NAMALWA (cell line): ENCODE measurements at places on chromosomes 1 and 21.
A peak's percentile ranks its signal among the peaks of the same experiment; 100 is the strongest.

DNA sequence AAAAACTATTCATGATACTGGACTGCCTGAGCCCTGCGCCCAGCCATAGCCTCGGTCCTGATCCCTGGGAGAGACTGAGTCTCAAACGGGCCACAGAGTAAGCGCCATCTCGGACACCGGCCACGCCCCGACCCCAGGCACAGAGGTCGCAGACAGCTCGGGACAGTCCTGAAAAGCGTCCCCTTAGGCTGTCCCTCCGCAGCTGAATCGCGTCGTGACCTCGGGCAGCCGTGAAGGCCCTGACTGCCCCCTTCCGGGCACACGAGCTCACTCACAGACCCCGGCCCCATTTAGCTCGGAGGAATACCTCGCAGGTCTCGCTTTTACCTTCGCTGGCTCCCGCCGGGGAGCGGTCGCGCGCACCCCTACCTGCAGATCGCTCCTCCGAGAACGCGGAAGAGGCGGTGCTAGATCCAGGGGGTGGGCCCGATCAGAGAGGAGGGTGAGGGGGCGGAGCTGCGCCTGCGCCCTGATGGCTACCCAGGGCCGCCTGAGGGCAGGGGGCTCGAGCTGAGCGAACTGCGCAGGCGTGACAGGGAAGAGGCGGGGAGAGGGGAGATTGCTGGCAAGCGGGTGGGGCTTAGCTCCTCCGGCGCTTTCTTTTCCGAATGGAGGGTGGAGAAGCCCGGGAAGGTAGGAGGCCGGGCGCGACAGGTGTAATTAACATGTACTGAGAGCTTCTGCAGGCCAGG is at the start of gene MKNK1:
MKNK1 (minus strand) TSS at position 411 of the 692 bp plus-strand sequence. CDS start 20,941 bp downstream, outside the sequence.
- DNase-seq = peak; percentile 97

DNA sequence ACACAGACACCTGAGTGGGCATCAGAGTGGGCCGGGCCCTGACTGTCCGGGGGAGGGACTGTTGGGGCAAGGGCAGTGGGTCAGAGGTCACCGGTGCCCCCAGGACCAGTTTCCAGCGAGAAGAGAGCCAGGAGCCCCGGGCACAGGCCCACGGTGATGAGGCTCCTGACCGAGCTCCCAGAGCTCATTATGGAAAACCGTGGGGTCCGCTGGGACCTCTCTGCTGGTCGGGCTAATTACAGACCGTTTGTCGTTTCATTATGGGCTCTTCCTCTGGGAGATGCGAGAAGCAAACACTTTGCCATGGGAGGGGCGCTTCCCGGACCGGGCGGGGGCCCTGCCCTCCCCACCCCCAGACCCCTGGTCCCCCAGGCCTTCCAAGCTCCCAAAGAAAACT is 12.0 kb upstream of the TTLL10 start:
- no peak for DNase-seq

DNA sequence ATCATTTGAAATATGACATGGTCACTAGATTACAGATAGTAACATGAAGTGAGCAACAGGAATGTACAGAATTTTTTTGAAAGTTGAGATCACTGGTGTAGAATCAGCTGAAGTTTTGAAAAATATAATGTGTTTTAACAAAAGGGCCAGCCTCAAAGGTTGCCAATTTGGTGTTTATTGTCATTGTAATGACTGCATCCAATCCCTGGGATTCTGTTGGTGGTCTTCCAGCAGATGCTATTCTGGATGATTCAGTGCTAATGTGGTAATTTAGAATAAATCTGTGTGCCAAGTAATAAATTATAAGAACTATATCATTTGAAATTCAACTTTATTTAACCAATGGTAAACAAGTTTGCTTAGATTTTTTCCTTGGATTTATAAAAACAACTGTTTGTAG is 436.4 kb upstream of the PKN2 start:
- DNase-seq = no peak

DNA sequence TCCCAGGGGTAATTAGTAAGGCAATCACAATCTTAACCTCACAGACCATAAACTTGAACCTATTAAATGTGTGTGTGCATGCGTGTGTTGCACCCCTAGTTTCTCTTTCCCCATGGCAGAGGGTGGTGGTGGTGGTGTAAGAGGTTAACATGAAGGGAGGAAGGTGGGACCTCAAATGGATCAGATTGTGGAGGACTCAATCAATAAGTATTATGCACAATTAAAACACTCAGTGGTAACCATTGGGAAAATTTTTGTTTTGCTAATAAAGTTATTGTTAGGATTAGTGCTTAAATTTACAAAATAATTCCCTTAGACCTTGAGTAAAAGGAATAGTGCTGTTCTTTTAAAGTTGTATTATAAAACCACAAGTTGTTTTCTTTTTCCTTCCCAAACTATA is 283.0 kb downstream of the OLFM3 start:
- DNase-seq = no peak

DNA sequence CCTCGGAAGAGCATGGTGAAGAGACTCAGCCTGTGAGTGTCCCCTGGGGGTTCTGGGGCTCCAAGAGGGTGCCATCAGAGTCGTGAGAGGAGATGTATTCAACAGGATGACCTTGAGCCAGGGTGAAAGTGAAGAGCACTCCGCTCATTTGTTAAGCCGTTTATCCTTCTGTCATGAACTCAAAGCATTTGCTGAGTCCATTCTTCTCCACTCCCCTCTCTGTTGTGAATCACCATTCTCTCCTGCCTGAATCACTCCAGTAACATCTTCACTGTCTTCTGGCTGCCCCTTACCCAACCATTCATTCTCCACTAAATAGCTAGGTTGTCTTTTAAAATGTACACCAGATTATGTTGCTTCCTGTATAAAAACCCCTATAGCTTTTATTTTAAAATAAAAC is 102.2 kb downstream of the RGL1 start:
- no peak for DNase-seq
